NB4 (cell line): ENCODE measurements at places on chromosomes 2 and 18.

GRCh38 chr2:3320910-3321605, 56.6 kb downstream of the EIPR1 start:
- no peak for DNase-seq

- no peak for DNase-seq
Observed at GRCh38 chr2:1272835-1273234, 140.4 kb upstream of the TPO start.

- DNase-seq, result no peak
Observed at GRCh38 chr2:75707901-75708300, 2.8 kb downstream of the GCFC2 start.

DNA sequence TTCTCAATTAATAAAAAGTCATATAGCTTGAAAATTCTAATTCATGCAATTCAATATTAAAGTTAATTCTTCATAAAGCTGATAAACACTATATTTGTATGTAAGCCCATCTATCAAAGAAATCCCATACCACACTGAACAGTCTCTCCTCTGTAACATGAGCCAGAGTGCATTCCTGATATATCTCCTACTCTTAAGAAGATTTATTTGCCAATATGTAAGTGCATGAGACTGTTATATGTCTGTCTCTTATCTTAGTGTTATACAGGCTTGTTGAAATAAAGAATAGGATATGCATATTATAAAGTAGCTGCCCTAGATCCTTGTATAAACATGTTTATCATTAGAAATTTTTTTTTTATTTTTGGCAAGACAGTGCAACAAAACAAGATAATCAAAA, 40.4 kb upstream of the TTC32 start:
- no peak for DNase-seq

GRCh38 chr18:73766910-73767515, 380.6 kb downstream of the FBXO15 start:
- DNase-seq, result no peak

GRCh38 chr2:46923041-46923528, 7.5 kb upstream of the MCFD2 start:
- no peak for DNase-seq

GRCh38 chr2:39452396-39452795, 15.3 kb upstream of the MAP4K3 start:
- DNase-seq, result no peak

- no peak for DNase-seq
Observed at GRCh38 chr2:28049899-28050298, 159.4 kb downstream of the BABAM2 start.

DNA sequence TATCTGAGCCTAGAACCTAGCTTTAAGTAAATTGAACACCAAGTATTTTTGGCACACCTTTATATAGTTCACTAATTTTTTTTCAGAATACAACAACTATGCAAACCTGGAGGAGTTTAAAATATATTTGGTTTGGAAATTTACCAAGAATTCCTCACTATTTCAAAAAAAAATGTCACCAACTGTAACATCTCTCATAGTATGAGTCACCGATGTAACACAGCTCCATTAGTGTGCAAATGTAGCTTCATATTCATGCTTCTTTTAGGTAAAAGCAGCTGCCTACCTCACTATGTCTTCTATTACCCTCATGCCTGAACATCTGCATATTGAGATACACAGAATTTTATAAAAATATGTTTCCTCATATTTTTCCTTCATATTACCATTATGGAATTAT, 80.5 kb downstream of the NRXN1 start:
- no peak for DNase-seq

GRCh38 chr18:303607-304006, 35.8 kb upstream of the THOC1 start:
- DNase-seq, result no peak

- peak; percentile 55 for DNase-seq
Observed at GRCh38 chr18:55233857-55234256, 274.6 kb upstream of the CCDC68 start.

DNA sequence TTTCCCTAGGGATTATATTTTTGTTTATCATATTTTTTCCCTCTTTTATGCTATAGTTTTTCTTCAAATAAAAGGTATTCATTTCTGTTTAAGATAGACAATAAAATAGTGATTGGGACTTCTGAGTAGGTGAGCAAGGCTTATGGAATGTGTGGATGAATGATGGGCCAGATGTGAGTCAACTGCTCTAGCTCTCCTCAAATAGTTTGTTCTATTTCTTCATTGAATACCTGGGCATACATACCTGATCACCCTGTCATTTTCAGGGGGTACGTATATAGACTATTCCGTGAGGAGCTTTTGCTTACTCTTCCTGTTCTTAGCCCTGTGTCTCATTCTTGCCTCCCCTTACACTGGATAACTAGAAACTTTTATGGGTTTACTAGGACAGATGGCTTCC, 41.9 kb downstream of the BABAM2 start:
- no peak for DNase-seq

DNA sequence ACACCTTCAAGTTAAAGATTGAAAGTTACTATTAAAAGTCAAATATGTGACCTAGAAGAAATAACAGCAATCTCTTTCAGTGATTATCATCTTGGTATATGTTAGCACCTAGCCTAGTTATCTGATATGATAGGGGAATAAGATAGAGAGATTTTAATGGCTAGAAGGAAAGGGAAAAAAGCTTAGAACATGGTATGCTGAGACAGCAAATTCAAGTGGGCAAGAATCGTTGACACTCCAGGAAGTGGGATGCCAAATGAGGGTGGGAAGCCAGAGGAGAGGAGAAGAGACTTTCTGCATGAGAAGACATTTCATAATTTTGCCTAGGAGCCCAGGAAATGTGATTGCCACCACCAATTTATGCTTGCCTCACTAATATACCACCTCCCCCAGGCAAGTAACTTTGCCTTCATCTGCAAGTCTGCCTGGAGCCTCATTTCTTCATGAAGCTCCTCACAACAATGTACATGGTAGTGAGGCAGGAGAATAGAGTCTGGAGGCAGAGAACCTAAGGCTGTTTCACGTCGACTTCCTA, 504.9 kb downstream of the TNS1 start:
- no peak for DNase-seq

DNA sequence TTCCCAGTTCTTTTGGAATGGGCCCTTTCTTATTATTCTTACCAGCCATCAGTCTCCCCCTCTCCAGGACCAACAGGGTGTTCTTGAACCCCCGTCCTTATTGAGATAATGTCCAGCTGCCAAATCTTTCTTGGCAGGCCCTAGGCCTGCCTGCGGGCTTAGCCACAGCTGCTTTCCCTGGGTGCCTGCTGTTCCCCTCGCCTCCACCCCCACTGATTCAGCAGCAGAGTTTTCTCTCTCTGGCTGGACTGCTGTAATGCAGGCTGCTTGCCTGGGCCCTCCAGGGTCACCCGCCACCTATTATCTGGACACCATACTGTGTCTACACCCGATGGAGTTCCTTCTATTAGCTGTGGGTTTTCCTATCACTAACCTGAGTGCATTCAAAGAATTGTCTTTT, 395.4 kb upstream of the ATP5MC3 start:
- no peak for DNase-seq

DNA sequence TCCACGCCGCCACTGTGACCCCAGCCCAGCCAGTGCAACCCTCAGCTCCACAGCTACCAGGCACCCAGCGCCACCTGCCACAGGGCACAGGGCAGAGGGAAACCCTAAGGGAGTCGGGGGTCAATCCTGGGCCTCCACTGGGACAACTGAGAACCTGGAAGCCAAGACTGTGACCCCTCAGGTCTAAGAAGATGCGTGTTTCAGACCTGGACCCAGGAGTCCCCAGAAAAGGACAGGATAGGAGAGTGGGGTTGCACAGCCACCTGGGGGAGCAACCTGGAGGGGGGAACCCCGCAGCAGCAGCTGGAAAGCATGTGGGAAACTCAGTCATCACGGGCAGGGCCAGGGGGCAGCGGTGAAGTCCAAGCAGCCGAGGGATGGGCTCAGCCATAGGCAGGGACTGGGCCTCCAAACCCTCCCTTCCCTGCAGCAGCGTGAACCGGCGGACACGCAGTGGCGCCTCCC, 4.1 kb downstream of the ESPNL start:
- no peak for DNase-seq

GRCh38 chr2:105977807-105978206, 216.3 kb downstream of the UXS1 start:
- no peak for DNase-seq

- DNase-seq, result no peak
Observed at GRCh38 chr2:38823386-38823785, 45.4 kb downstream of the GEMIN6 start.

DNA sequence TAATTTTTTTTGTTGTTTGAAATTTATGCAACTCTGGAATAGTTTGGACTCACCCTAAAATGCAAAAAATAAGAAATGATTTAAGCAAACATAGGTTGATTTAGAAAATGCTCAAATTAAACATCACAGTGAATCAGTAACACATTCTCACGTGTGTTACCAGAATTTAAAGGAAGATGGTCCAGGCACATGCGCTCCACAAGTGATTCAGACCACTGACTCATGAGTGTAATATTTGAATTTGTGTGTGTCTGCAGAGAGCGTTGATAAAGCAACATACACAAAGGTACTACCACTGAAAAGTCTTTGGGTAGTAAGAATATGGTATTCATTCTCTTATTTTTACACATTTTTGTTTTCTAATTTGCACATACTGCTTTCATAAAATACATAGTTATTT, 7.9 kb downstream of the SS18 start:
- DNase-seq, result no peak

DNA sequence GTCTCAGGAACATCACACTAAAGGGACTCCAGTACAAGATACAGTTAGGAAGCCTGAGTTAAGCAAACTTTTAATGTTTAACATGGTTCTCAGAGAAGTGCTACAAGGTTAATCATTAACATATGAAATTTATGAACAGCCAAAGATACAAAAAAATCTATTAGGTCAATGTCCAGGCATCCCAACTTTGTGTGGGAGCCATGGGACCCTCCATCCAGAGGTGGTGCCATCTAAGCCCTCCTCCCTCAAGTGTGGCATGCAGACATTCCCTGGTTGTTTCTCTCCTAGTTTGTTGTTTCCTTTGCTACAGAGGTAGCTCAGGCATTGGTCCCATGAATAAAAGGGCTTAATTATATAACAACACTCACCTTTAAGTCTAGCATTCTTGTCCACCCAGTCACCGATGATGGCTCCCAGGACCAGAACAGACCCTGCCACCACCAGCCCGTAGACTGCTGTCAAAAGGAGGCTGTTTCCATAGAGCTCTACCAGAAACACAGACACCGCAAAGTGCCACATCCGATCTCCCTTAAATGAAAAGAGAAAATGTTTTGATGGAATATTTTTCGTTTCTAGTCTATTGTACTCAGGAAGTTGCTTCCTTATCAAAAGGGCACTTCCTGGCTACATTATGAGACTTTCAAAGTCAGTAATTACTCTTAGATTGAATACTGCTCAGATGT, 5.7 kb downstream of the SLC40A1 start:
- no peak for DNase-seq

GRCh38 chr2:234678711-234679110, 181.8 kb upstream of the ARL4C start:
- DNase-seq, result no peak

DNA sequence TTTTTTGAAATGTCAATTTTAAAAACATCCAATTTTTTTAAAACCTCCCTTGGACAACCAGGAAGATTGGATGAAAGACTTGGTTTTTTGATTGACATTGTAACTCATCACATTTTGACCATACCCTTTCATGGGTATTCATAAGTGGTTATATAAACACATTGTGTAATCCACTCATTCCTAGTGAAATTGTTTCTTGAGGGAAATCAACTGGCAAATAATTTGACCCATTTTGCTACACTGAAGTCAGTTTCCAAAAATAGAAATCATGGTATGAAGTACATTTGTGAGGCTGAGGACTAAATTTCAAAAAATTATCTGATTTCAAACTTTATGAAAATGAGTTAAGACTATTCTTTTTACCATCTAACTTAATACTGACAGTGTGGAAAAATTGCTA, 31.5 kb downstream of the FBXO48 start:
- DNase-seq, result no peak

DNA sequence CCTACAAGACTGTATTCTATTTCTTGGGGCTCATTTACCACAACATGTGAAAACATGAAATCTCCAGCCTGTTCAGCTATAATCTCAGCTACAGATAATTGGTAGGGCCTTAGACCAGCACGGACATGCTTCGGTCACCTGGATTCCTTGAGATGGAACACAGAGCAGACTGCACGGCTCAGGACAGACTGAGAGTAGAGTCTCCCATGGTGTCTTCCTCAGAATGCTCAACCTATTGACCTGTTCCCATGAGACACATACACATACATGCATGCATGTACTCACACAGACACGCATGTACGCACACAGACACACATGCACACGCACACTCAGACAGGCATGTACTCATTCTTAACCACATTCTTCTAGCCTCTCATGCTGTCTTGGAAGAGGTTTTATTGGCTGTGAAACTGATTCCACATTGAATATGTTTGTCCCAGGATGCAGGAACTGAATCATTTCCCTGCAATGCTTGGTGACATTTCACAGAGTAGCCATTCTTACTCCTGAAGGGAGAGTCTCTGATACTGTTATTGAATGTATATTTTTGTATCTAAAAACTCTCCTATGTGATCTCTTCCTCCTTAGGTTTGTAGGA, 23.5 kb upstream of the BZW1 start:
- DNase-seq, result no peak

- DNase-seq, result no peak
Observed at GRCh38 chr2:128512379-128513115, 193.9 kb upstream of the HS6ST1 start.

DNA sequence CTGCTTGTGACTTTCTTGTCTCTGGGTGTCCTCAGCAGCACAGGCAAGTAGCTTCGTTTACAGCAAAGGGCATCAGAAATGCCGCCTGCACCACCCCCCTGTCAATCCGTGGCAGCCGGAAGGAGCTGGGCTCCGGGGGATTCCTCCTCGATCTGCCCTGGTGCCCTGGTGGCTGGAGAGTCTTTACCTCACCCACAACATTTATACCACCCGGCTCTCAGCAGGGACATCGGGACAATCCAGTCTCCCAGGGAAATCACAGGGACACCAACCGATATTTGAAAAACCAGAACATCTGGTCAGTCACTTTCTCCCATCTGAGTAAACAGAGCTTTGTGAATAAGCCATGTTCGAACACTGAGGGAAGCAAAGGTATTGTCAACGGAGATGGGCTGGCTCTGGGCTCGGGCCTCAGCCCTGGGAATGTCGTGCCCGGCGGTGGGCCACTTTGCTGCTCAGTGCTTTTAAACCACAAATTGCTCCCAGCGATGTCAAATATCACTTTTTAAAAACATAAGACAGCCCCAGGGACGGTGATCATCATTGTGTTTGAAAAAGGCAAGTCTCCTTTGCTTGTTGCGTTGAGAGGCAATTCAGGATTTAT, 210.0 kb upstream of the SALL3 start:
- DNase-seq, result no peak

GRCh38 chr18:13614641-13615288, 111.6 kb downstream of the FAM210A start:
- DNase-seq, result no peak
